ENCODE measurements at places on chromosomes 13 and 19.

- DNase-seq, result no peak
Observed at GRCh38 chr19:28577233-28577632, 635.7 kb downstream of the UQCRFS1 start.

DNA sequence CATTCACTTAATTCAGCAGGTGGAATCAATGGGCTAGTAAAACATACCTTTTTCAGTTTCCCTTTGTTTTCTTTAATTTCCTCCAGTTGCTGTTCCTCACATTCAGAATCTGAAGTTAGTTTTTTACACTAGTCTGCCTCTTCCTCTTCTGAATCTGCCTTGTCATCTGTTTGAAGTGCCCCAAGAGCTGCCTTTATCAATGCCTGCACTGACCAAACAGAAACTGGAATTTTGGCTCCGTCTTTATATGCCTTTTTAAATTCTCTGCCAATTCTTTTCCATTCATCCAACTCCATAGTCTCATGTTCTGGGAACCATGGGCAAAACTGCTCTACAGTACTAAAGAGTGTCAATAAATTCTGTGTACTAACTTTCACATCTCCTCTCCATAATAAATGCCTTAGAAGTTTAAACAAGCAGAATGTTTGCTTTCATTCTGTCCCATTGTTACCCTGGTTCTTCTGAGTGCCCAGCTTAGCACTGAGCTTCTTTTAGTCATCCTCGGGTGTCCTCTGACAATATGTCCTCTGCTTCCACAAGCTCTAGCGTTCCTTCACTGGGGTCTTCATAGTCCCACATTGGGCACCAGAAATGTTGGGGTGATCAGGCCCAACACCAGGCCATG is 154.2 kb downstream of the ZNF486 start:
- no peak for DNase-seq

DNA sequence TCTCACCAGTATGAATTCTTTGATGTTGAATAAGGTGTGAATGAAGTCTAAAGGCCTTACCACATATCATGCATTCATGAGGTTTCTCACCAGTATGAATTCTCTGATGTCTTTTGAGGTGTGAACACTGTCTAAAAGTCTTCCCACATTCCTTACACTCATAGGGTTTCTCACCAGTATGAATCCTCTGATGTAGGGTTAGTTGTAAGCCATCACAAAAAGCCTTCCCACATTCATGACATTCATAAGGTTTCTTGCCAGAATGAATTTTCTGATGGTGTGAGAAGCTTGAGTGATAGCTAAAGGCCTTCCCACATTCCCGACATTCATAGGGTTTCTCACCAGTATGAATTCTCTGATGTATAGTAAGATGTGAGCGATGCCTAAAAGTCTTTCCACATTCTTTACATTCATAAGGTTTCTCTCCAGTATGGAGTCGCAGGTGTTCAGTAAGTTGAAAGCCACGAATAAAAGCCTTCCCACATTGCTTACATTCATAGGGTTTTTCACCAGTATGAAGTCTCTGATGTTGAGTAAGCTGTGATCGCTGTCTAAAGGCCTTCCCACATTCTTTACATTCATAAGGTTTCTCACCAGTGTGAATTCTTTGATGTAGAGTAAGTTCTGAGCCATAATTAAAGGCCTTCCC is 27.7 kb downstream of the ZNF461 start:
- DNase-seq, result no peak

DNA sequence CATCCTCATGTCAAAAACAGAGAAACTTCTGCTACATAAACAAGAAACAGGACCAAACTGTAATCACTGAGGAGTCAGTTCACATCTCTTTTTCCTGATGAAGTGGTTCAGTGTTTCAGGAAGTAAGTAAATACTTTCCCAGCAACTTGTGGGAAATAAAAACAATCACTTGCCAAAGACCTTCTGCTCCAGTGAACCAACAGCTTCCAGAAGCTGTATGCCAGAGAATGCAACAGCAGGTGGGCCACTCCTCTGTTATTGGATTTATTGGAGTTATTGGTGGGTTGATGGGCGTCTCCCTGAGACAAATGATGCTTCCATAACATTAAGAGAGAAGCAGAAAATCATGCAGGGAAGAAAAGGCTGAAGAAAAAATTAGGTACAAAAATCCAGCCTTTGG is 9.9 kb downstream of the SLC6A16 start:
- DNase-seq, result no peak

- DNase-seq, result no peak
Observed at GRCh38 chr19:35872180-35872579, 3.8 kb downstream of the APLP1 start.

- DNase-seq, result no peak
Observed at GRCh38 chr19:55173186-55173713, 6.8 kb upstream of the DNAAF3 start.

GRCh38 chr19:28486926-28487325 is 726.0 kb downstream of the UQCRFS1 start:
- no peak for DNase-seq

DNA sequence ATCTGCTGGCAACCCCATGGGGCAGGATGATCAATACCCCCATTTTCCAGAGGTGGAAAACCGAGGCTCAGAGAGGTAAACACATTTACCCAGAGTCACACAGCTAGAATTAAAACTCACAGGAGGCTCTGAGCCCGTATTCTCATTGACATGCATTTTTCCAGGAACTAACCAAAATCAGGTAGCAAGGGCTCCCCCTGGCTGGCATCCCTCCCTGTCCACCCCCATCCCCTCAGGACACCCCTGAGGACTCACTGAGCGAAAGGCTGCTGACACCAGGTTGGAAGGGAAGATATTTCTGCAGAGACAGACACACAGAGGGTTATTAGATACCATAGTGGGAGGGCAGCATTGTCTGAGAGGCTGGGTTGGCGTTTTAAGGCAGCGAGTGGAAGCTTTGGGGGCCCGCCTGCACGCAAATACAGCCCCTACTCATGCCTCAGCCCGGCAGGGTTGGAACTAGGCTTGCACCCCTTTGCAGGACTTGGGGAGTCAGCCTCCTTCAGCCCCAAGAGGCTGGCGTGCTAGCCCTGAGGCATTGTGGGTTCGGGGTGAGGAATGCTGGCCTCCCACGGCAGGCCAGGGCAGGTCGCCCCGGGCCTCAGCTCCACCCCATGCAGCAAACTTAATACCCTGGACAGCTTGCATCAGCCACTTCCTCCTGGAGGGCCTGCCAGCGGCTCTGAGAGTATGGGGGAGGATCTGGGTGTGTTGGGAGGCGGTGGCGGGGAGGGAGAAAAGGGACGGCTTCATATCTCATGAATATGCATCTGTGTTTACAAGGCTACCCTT is 3.9 kb downstream of the SLC1A5 start:
- DNase-seq, result peak; percentile 90
